ENCODE measurements at places on chromosomes 7 and 10.

DNA sequence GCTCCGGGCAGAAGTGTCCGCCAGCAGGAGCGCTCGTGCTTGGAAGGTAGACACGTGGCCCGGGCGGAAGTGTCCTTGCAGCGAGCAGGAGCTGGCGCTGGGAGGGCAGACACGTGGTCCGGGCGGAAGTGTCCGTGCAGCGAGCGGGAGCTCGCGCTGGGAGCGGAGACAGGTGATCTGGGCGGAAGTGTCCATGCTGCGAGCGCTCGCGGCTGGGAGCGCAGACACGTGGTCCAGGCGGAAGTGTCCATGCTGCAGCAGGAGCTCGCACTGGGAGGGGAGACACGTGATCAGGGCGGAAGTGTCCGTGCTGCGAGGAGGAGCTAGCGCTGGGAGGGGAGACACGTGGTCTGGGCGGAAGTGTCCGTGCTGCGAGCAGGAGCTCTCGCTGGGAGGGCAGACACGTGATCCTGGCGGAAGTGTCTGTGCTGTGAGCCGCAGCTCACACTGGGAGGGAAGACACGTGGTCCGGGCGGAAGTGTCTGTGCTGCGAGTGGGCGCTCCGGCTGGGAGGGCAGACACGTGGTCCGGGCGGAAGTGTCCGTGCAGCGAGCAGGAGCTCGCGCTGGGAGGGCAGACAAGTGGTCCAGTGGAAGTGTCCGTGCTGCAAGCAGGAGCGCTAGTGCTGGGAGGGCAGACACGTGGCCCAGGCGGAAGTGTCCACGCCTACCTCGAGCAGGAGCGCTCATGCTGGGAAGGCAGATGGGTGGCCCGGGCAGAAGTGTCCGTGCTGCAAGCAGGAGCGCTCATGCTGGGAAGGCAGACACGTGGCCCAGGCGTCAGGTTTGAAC is 41.1 kb upstream of the PRKAR1B start:
- peak; percentile 37 for DNase-seq

DNA sequence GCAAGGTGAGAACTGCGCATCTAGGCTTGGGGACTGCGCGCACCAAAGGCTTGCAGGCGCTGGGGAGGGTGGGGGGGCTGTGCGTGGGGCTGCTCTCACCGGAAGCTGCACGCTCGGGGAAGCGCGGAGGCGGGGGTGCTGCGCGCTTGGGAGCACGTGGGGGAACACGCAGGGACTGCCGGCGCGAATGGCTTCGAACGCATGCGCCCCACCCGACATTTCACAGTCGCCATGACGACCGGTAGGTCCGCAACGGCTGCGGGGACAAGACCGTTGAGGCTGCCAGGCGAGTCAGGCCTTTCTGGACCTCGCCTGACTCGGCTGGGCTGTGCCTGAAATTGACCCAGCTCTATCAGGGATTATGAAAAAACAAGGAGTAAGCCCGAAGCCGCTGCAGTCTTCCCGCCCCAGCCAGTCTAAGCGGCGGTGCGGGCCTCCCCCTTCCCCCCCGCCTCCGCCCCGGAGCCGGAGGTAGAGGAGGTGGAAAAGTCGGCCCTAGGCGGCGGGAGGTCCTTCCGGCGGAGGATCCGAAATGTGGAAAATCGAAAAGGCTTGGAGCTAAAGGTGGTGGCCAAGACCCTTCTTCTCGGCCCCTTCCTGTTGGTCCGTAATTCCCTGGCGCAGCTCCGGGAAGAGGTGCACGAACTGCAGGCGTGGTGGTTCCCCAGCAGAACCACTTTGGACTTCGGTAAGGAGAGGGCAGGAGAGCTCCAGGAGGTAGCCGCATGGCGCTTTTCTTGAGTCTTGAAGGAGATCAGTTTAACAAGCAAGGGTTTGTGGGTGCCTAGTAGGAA is 34.9 kb upstream of the STEAP1 start:
- DNase-seq, result peak; percentile 15

- DNase-seq, result no peak
Measured at GRCh38 chr7:68041554-68041953, 1044.9 kb downstream of the TYW1 start.

GRCh38 chr7:38673795-38674194 is 42.6 kb upstream of the AMPH start:
- peak; percentile 95 for DNase-seq

DNA sequence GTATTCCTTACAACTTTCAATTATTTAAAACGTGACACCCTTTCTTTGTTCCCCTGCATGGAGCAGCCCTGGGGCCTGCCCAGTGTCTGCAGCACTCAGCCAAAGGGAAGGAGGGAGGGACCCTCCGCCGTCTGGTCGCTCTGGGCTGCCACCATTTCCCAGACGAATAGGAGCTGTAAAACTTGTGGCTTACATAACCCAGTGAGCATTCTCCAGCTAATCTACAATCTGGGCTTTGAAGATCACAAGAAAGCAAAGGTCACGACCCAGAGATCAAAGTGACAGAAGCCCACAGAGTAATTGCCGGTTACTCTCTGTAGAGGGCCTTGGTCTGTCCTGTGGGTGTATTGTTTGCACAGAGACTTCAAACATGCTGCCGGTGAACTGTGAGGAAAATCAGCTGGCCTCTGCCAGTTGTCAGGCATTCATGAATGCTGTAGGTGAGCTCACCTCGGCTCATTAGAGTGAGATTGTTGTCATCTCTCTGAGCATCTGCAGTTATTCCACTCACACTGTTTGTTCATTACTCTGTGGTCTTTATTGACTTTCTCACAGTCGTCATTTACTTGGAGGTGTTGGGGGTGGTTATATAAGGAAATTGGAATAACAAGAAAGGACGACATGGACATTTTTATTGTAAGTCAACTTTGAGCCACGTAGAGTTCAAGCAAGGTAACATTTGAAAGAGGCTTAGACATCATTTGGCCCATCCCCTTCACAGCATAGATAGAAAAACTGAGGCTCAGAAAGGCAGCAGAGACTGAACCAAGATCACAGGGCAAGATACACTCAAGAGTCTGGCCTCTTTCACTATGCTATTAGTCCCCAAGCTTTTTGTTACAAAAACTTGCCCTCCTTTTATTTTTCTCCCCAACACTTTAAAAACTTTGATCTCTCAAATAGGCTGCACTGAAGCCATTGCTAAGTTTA is 619.8 kb downstream of the LRMDA start:
- DNase-seq, result no peak

GRCh38 chr10:21953585-21954057 is 49.9 kb downstream of the DNAJC1 start:
- DNase-seq, result peak; percentile 72

GRCh38 chr7:36155811-36156361 is 2.8 kb downstream of the EEPD1 start:
- DNase-seq, result peak; percentile 67

All from iris pigment epithelial cell (primary cell).